ENCODE measurements at places on chromosomes 16 and 17.

DNA sequence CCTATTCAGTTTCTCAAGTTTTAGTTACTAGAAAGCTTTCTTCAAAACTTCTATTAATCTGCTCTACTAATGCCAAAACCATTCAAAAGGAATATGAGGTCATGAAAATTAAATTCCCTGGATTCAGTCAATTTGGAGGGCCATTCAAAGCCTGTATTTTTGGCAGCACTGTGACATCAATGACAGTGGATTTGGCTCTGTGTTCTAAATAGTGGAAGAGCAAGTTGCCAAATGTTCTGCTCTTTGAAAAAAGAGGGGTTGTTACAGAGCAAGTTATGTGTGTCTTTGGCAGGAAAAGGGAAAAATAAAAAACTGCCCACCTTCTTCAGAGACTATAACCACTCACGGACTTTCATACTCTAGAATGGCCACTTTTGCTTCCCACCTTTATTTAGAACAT lies 3.2 kb upstream of the C16orf46 start:
- DNase-seq: no peak

DNA sequence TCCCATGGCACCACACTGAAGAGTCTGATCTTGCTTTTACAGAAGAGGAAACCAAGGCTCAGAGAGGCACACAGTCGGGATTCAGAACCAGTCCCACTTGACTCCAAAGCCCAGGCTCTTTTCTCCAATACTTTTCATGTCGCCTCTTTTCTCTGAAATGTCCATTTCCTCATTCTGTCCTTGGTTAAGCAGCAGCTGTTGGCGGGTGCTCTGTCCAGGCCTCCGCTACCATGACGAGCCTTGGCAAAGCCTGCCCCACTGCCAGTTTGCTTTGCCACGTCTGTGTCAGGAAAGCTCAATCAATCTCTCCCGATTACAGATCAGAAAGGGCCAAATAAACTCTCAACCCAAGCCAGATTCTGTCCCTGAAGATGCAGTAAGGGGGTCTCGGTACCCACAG lies 9.1 kb upstream of the CEP295NL start:
- no peak for DNase-seq

DNA sequence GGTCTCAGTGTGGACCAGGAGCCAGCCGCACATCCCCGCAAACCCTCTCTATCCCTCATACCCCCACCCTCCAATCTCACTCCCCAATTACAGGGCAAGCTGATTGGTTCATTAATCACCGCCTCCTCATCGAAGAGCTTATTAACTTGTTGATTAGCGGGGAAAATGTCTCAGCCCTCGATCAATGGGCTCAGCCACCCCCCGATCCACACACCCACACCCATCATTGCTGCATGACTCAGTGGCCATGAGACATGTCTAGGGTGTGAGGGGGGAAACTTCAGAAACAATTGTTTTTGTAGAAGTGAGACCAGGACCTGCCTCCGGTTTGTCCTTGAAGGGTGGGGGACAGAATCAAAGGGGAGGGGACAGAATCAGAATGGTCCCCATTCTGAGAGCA lies 2.5 kb upstream of the PYY start:
- DNase-seq: no peak

- no peak for DNase-seq
These were observed 1.0 kb downstream of the RHBDL3 start for GRCh38 chr17:32266389-32267301.

DNA sequence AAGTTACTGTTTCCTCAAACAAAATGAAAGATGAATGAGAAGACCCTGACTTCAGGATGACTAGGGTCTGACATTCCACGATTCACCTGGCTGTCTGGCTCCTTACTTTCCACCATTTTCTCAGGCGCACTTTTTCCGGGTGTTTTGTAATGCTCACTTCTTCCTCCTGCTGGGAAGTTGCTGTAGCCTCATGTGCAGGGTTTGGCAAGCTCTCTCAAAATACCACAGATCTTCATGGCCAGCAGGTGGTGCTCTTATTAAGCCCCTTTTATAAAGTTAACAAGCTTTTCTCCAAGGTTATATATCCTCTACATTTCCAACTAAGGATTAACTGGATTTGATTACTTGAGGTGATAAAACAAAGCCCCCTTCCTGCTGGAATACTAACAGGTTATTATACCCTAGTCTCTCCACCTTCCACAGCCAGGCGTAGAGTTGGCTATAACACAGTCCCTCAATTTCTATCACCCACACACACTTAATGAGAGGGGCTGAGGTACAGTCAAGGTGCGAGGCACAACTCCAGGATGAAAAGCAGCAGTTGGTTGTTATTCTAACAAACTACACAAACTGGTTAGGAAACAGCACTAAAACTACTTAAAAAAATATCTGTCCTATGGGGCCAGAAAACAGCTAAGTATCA lies 45.4 kb downstream of the STH start:
- peak; percentile 84 for DNase-seq

DNA sequence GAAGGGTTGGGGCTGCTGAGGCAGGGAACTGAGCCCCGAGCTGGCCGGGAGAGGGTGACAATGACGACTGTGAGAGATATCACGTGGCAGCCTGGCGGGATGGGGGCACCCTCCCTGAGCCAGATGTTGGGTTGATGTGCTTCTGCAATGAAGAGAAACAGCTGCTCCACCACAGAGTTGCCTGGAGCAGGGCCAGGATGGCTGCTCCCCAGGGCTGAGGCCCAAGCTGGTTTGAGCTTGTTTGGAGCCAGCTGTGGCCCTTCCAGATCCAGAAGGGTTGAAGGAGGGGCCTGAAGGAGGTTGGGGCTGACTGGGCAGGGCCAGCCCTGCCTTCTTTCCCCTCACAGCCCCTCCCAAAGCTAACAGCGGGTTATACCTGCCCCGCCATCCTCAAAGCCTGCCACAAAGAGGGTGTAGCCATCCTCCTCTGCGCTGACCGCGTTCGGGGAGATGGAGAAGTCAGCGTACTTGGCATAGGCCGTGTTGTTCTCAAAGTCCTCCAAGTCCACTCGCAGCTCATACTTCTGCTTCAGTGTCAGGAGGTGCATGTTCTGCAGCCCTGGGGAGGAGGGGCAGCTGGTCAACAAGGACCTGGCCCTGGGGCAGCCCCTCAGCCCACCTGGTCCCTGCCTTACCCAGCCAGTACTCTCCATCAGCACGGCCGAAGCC lies 2.1 kb downstream of the MFAP4 start:
- no peak for DNase-seq

DNA sequence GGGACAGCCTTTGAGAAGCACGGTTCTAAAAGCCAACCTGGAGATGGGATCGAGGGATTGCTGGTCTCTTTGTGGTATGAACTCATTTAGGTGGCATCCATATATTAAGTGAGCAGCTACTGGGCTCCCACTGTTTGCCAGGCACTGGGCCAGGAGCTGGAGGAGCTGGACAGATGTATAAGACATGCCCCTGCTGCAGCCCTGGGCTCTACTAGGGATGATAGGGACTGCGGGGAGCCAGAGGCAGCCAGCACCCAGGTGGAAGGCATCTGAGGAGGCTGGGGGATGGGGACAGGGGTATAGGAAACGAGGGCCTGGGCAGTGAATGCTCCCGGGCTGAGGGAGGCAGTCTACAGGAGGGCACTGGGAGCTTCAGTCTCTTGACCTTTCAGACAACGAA lies 53.0 kb upstream of the MEAK7 start:
- no peak for DNase-seq

DNA sequence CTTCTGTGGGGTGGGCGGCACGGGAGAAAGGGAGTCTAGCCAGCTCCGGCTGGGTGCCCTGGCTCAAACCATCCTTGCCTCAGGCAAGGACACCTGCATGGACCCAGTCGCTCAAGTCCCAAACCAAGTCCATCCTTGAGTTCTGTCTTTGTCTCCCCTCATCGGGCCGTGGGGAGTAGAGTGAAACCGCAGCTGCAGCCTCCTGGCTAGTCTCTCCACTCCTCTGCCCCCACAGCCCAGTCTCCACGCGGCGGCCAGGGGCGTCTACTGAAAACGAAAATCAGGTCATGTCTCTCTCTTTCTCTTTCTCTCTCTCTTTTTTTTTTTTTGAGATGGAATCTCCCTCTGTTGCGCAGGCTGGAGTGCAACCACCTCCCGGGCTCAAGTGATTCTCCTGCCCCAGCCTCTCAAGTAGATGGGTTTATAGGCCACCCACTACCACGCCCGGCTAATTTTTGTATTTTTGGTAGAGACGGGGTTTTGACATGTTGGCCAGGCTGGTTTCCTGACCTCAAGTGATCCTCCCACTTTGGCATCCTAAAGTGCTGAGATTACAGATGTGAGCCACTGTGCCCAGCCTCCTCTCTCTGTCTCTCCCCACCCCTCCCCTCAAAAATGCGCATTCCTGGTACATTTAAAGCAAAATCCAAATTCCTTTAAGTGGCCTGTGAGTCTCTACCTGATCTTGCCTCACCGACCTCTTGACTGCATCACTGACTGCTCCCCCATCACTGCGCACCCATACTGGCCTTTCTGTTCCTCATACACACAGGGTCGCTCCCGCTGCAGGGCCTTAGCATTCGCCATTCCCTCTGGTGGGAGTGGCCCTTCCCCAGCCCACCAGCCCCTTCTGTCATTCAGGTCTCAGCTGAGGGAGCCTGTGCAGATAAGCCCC lies 17.7 kb upstream of the RMI2 start:
- no peak for DNase-seq

- no peak for DNase-seq
These were observed 3.9 kb upstream of the C17orf99 start for GRCh38 chr17:78142119-78142861.

DNA sequence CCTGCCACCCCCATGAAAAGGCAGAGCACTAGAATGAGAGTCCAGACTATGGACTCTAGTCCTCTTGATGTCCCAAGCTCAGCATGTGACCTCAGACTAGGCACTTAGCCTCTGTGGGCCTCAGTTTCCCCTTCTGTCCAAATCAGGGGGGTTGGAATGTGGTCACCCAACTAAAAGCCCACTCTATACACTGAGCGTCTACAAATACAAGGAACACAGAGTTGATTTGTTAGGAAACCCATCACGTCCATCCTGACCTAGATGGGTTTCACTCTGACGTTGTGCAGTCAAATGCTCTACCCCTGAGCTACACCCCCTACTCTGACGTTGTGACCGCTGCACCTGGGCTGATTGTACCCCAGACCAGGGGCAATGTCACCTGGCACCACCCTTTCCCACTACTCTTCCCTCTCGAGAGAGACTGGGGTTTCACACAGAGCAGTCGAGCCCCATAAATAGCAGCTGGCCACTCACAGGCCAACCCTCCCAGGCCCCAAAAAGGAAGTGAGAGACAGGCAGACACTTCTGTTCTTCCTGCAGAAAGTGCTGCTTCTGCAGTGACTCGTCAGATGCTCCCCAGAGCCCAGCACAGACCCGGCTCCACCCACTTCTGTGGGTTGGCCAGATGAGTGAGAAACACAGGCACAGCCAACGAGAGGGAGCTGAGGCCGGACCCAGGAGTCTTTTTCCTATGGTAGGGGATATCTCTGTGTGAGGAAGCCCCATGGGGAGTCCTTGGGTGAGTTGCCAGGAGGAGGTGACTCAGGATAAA lies 16.1 kb upstream of the TNFRSF13B start:
- peak; percentile 43 for DNase-seq

- no peak for DNase-seq
These were observed 646.1 kb downstream of the CDH11 start for GRCh38 chr16:64475627-64476351.

- no peak for DNase-seq
These were observed 126.9 kb upstream of the TNRC6C start for GRCh38 chr17:77831474-77832179.
